ENCODE measurements at places on chromosomes 16 and 17.

DNA sequence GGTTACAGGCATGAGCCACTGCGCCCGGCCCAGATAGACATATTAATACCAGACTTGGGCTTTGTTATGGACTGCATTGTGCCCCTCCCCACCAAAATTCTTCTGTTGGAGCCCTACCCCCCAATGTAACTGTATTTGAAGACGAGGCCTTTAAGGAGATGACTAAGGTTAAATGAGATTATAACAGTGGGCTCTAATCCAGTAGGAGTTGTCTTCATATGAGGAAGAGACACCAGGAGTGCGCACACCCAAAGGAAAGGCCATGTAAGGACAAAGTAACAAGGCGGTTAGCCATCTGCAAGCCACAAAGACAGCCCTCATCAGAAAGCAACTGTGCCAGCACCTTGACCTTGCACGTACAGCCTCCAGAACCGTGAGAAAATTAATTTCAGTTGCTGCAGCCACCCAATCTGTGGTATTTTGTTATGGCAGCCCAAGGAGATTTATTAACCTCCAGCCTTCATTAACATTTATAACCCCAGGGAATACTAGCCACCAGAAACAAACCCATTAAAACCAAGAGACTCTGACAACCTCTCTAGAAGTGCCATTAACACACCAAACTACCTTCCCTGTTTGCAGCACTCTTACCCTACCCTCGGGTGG, 107.6 kb downstream of the TTC19 start:
- no peak for DNase-seq

DNA sequence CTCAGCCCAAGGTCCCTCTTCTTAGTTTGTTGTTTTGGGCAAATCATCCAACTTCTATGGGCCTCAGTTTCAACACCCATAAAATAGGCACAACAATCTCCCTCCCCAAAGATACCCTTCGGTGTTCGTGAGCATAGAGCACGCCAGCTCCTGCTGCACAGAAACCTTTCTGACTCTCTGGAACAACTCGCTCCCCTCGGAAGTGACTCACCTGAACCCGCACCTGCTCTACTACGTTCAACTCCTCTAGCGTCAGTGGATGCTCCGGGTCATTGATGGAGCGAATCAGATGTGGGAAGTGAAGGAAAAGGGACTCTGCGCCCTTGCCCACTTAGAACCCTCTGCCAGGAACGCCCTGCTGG, 445 bp downstream of the CIAO2B start:
- no peak for DNase-seq

- no peak for DNase-seq
These were observed at the start of gene LLGL2 for GRCh38 chr17:75524970-75525805. LLGL2 (plus strand) TSS chr17:75525697; CDS start chr17:75543427, 17,730 bp downstream.

DNA sequence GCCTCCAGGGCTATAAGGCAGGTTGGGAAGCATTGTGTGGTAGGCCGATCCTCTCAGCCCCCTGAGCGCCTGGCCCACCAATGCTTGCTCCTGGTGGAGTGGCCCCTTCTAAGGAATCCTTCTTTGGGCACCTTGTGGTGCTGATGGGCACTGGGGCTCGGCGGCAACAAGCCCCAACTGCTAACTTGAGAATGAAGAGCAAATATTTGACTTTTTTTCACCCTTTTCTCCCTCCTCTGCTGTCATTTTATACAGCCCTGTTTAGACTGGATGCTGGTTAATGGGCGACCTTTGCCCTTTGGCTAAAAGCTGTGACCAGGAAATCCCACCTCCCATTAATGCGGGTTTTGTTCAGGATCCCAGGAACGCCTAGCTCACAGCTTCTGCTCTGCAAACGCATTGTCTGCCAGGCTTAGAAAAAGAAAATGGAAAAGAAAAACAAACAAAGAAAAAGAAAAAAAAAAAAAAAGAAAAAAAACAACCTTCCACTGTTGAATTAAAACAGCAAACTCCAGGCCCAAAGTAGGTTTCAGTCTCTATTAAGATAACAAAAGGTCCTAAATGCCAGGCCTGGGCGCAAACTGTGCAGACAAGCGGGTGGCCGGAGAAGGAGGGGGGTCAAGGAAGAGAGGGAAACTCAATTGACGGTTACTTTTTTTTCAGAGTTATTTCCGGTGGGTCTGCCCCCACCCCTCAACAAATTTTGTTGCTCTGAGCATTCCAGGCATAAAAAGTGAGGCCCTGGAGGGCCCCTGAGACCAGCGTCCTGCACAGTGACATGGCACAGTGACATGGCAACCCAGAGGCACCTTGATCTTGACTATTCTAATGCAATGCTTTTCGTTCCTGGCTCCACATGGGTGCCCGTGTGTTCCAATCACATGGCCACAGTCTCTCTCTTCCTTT, 301.4 kb downstream of the MAF start:
- DNase-seq: no peak

- no peak for DNase-seq
These were observed 81.8 kb upstream of the RCVRN start for GRCh38 chr17:9986754-9987382.

Measured in brain microvascular endothelial cell (primary cell).